NCI-H1105 (cell line): ENCODE measurements at places on chromosomes 12 and 14.

DNA sequence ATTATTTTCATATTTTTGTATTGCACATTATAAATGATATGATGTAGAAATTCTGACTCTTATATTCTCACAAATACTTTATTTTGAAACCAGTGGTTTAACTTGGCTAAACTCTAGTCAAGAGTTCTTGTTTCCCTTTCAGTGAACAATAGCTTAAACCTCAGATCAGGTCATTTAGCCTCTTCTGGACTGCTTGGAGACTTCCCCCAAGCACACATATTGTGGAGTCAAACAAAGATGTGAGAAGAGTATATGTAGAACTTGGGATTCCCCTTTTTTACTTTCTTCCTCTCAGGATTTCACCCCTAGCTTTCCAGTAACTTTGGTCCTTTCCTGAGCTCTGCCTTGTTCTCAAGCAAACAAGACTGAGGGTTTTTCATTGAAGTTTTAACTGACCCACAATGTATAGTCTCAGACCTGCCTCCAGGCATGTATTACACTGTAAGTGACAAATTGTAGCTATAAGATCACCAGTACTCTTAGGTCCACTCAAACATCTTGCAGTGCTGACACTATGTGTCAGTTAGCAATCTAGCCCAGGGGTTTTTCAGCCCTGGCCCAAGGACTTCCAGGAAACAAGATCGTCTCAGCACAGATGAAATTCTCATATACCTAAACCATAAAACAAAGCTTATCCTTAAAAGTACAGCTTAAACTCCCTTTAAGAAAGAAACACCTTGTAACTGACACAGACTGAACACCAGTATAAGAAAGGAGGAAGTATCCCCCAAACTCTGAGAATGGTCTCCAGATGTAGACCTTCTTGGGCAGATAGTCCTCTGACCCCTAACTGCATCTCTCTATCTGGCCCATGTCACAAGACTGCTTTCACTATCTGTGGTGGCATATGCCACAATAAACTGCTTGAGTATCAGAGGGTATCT, 98.6 kb downstream of the SLC6A15 start:
- DNase-seq, result no peak

- DNase-seq, result no peak
Measured at GRCh38 chr12:109831929-109832328, 1.3 kb downstream of the TRPV4 start.

DNA sequence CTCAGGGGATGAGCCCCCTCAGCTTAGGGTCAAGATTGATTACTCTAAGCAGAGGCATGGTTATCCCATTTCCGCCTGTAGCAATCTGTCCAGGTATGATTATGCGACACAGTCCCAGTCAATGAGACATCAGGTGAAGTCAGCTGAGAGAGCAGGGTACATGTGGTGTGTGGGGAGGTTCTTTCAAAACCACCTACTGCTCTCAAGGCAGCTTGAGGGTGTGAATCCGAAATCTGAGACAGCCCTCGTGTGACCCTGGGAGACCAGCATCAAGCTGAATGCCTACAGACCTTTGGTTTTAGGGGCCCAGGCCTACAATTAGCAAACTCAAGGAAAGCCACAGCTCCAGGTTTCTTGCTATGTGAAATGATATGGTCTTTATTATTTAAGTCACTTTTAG, 275.7 kb downstream of the ITPR2 start:
- DNase-seq, result no peak

- DNase-seq, result no peak
Measured at GRCh38 chr12:92424338-92424737, 278.5 kb upstream of the PLEKHG7 start.

DNA sequence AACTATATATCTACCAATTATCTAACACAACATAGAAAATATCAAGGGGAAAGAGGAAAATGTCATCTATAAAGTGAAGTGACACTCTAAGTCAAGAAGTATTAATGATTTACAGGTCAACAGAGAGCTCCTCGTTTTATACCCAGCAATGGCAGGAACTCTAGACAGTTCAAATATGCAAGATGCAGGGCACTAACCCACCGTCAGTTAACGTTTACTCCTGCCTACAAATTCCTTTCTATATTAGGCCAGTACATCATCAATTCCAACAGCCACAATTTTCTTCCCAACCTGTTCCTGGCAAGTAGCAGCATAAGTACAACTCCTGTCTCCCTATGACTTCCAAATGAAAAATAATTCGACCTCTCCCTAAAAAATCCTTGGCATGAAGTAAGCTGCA, 9.0 kb upstream of the KANSL2 start:
- no peak for DNase-seq

DNA sequence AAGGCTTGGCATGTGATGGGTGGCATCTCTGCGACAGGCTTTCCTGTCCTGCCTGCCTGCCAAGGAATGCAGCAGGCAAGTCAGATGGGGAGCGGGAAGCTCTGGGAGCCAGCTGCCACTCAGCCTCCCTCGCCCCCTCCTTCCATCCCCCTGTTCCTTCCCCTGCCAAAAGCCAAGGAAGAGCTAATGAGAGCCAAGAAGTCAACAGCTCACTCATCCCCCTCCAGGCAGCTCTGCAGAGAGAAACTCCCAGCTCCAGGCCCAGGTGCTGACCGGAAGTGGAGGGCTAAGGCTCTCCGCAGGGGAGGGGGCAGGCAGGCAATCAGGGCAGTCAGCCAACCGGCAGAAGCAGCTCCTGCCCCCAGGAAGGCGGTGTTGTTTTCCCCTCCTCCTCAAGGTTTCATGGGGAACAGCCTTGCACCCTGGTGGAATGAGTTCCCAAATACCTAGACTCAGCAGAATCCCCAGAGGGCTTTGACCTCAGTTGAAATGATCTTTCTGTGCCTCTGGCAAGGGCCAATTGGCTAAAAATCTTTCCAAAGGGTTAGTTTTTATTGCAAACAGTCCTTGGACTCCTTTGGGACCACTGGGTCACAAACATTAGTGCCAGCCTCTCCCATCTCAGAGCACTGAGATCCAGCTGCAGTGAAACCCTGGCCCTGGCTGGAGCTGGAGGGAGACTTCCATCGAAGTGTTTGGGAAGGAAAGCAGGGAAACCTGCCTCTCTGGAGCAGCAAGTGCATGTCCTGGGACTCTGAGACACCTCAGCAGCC, 349.1 kb downstream of the DPF3 start:
- no peak for DNase-seq

GRCh38 chr12:12960639-12961209, 8.8 kb upstream of the GPRC5D start:
- no peak for DNase-seq

GRCh38 chr14:36655963-36656686, 5.5 kb upstream of the PAX9 start:
- DNase-seq, result no peak

DNA sequence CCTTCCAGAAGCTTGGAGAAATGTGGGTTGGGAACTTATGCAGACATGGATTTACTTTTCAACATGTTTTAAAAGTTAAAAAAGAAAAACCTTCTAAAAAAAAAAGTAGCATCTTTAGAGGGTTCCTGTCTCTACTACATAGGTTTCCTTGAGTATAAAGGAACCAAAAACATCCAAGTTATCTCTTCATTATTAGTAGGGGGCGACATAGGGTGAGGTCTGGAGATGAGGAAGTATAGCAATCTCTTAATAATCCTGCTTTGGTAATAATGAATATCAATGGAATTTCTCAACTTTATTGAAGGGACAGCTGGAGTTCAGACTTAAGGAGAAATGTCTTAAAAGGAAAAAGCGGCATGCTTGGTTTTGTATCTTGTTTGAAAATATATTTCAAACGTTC, 6.5 kb upstream of the PLXNC1 start:
- no peak for DNase-seq

DNA sequence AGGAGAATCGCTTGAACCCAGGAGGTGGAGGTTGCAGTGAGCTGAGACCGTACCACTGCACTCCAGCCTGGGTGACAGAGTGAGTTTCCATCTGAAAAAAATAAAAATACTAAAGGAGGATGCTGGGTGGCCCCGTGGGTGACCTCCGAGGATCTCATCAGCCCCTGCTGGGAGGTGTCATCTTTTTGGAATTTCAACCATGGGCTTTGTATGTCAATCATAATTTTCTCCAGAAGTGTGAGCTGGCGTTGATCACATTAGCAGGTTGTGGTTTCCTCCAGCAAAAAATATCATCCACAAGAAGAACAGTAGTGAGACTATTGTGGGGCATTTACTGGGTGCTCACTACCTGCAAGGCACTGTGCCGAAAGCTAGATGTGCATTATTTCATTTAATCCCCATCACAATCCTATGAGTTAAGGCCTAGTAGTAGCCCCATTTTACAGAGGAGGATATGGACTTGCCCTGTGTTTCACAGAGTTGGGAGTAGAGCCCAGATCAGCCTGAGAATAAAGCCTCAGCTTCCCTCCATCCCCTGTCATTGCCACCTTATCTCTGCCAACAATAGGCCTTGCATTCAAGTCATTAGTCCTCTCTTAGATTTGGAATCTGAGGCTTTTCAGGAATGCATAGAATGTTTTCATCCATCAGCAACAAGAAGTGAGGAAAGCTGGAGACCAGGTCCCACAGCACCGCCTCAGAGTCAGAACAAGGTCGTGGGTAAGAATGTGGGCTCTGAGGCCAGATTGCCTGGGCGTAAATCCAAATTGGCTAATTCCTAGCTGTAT, 39.8 kb downstream of the SVOP start:
- no peak for DNase-seq

DNA sequence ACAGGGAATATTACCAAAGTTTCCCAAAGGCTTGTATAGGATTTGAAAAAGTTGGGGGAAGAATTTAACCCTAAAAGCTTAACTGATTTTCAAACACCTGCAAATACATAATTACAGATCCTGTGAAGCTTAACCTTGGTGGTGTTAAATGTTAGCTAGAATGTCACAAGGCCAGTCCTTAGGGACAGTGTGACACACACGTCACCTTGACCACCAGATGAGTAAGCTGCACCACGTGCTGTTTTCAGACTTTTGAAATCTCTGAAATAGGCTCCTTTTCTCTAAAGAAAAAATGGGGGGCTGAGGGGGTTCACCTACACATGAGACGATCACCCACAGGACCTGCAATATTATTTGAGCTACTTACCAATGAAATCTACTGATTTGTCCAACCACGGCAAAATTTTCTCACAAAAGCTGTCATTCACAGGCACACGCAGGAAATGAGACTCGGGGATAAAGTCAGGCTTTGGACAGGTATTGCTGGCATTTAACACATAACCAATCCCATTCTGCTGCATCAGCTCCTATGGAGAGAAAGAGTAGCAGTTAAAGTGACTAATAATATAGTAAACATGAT, 75.9 kb downstream of the DUSP16 start:
- DNase-seq, result no peak

DNA sequence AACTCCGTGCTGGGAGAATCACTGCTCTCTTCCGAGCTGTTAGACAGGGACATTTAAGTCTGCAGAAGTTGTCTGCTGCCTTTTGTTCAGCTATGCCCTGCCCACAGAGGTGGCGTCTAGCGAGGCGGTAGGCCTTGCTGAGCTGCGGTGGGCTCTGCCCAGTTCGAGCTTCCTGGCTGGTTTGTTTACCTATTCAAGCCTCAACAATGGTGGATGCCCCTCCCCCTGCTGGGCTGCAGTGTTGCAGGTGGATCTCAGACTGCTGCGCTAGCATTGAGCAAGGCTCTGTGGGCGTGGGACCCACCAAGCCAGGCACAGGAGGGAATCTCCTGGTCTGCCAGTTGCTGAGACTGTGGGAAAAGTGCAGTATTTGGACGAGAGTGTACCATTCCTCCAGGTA, 43.7 kb downstream of the GPR137C start:
- no peak for DNase-seq

- no peak for DNase-seq
Measured at GRCh38 chr12:23906329-23906728, 43.1 kb downstream of the SOX5 start.

GRCh38 chr12:100402763-100403162, 45.9 kb downstream of the SLC17A8 start:
- no peak for DNase-seq

DNA sequence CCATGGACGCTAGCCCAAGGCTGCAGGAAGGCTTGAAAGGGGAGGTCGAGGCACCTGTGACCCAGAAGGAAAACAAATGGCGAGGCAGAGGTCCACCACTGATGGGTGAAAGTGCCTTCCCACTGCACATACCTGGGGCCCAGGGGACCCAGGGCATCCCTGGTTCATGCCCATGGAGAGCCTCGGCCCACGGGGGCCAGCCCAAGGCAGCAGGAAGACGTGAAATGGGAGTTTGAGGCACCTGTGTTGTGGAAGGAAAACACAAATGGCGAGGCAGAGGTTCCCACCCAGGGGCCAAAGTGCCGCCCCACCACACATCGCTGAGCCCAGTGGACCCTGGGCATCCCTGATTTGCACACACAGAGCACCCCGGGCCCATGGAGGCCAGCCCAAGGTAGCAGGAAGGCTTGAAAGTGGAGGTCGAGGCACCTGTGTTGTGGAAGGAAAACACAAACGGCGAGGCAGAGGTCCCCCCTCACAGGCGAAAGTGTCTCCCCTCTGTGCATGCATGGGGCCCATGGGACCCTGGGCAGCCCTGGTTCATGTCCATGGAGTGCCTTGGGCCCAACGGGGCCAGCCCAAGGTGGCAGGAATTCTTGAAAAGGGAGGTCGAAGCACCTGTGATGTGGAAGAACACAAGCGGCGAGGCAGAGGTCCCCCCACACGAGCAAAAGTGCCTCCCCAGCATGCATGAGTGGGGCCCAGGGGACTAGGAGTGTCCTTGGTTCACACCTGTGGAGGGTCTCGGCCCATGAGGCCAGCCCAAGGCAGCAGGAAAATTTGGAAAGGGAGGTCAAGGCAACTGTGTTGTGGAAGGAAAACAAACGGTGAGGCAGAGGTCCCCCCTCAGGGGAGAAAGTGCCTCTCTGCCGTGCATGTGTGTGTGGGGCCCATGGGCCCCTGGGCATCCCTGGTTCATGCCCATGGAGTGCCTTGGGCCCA, 383.3 kb downstream of the ALG10 start:
- DNase-seq, result no peak

DNA sequence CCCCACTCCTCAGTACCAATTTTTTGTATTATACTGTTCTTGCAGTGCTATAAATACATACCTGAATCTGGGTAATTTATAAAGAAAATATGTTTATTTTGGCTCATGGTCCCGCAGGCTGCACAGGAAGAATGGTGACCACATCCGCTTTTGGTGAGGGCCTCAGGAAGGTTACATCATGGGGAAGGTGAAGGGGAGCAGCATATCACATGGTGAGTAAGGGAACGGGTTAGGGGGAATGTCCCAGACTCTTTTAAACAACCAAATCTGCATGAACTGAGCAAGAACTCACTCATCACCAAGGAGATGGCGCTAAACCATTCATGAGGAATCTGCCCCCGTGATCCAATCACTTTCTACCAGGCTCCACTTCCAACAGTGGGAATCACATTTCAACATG, 40.0 kb downstream of the OSBPL8 start:
- no peak for DNase-seq

- DNase-seq, result no peak
Measured at GRCh38 chr12:106101803-106102202, 37.0 kb downstream of the NUAK1 start.

DNA sequence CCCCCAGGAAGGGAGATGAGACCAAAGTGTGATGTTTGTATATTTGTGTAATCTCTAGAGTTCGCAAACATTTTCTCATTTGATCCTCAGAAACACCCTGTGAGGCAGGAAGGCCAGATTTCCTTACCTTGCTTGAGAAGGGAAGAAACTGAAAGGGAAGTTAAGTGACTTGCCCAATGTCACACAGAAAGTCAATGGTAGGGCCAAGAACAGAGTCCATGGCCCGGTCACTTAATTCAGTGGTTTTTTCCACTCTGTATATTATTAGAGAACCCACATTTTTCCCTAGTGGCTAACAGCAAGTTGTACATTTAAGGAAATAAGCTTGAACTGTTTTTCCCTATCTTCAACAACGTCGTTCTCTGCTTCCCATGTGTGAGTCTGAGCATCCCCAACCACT, 25.6 kb upstream of the CHPT1 start:
- no peak for DNase-seq

- DNase-seq, result no peak
Measured at GRCh38 chr12:15526033-15526432, 203.7 kb downstream of the PTPRO start.

GRCh38 chr12:71581206-71581605, 82.4 kb downstream of the ZFC3H1 start:
- DNase-seq, result no peak
